ENCODE measurements at places on chromosomes 2 and 18.

DNA sequence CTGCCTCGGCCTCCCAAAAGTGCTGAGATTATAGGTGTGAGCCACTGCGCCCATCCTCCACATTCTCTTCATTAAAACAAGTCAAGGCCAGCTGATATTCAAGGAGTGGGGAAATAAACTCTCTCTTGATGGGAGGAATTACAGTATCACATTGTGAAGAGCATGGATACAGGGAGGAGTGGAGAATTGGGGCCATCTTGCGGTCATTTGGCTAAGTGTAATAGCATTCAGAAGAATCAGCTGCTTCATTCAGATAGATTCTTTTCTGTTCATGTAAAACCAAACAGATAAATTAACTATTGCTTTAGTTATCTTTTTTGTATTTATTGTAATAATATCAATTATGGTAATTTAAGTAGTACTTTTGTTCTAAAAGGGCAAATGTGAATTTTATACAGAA lies 156.3 kb downstream of the UBR3 start:
- DNase-seq = no peak

DNA sequence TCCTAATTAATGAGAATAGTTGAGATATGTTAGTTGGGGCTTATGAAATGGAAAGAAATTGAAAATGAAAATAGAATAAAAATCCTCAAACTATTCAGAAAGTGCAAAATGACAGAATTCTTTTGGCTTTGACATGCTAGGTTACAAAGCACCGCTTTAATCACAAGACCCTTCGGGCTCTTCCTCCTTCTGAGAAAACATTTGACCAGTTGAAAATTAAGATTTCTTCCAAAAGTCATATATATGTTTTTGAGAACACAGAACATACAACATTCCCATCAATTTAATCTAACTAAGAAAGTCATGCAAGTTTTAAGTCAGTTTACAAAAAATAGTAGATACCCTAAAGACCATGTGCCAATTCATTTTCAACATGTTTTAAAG lies 2.2 kb upstream of the SLC40A1 start:
- DNase-seq = no peak

DNA sequence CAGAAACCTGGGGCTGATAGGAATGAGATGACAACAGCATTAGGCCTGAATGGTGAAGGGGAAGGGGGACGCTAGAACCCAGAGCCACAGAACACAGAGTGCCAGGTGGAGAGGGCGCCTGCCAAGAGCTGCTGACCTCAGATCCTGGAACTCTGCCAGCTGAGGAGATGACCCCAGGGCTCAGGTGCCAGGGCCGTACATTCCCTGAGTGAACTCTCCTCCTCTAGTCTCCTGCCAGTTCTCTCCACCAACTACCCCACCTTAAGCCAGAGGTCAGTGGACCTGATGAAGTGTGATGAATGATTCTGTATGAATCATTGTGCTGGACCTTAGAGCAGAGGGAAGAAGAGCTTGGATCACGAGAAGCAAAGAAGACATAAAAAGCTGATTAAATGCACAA lies 1582.2 kb upstream of the ACVR2A start:
- no peak for DNase-seq

DNA sequence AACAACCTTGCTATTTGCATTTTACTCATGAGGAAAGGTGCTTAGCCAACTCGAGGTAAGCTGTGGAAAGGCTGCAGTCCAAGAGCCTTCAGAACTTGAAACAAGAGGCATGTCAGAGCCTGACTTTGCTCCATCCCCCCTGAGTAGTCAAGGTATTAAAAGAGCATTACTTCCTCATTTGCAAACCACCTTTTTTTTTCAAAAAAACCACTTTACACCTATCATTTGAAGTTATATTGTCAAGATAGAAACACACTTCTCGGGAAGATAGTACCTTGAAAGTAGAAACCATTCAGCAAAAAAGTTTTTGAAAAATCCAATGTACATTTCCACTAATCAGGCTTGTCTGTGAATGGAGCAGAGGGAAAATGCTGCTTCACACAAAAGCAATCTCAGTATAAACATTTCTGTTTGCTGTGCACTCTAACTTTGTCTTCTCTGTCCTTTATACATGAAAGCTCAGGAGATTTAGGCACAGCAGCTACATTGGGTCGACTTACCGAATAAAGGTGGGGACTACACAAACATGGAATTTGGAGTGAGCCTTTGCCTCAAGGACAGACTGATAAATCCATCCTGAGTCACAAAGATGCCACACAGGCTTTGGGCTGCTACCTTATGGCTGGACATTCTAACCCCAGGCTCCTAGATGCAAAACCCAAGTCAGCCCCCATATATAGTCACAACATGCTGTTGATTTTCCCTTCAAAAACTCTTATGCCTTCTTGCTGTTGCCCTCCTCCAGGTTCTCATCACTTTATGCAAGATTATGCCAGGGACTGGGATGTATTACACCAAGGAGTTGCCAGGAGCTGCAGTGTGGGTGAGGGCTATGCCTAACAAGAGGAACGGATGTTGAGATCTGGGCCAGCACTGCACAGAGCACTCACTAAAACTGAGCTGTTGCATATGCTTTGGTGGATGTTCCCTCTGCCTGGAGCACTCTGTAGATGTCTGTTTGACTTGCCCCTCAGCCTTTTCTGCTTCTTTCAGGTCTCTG lies 41.4 kb upstream of the EML4 start:
- DNase-seq = no peak

DNA sequence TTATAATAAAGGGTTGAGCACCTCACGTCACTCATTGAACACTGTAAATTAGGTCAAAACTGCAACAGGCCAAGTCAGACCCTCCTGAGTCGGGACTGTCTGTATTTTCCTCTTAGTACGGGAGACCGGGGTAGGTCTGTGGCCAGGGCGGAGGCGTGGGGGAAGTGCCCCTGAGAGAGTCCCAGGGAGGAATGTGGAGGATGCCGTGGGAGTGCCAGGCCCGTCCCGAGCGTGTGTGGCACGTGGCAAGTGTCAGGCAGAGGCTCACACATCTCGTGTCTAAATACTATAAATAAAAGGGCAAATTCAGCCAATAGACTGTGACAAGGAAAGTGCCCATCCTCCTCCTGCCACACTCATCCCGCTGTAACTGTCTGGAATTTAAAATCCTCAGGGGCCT lies 6.3 kb upstream of the HDAC4 start:
- DNase-seq = no peak

DNA sequence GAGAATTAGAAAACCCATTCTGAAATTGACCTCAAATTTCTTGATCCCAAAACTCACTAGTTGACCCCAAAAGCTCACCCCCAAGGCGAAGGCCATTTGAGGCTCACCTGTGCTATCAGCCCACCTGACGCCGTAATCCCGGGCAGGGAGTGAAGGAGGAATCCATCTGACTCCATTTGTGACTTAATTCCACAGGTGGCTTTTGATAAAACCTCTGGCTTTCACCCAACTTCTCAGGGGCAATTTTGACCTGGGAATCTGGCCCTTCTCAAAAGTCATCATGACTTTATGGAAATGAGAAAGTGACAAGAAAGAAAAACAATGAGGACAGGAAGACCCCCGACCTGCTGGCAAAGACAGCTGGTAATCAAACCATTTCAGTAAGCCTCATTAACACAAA lies 86.9 kb upstream of the SALL3 start:
- DNase-seq = no peak

- DNase-seq = no peak
Observed at GRCh38 chr2:38218591-38218991, 142.6 kb upstream of the CYP1B1 start.

- DNase-seq = peak; percentile 8
Observed at GRCh38 chr2:53576166-53576565, 191.4 kb upstream of the CHAC2 start.

GRCh38 chr2:23213196-23213595 lies 171.8 kb upstream of the KLHL29 start:
- DNase-seq = no peak

DNA sequence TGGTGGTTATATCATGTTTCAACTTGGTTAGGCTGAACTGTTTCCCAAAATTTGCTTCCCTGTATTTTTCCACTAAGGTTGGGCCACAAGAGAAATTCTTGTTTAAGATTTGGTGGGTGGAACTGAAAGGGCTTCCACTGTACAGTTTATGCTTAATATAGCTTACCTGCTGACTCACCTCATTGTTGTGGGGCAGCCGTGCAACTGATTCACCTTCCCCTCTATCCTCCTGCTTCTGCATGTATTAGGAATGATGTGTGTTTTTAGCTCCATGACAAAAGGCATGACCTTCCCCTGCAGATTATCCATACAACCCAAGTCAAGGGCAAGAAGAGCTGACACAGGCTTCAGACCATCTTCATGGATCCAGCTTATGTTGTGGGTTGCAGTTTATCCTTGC lies 98.4 kb upstream of the GULP1 start:
- no peak for DNase-seq

DNA sequence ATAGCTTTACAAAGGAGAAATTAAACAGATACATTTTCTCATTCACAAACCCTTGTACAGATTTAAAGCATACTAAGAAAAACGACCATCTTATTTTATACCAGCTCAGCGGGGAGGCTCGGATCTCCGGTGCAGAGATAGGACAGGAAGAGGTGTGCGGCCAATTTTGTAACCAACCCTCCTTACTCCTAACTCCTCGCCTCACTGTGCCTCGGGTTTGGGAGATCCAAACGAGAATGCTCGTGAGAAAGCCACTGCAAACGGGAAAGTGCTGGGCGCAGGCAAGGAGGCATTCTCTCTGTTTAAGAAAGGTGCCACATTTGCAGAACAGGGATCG lies 1.2 kb downstream of the KDSR start:
- no peak for DNase-seq

DNA sequence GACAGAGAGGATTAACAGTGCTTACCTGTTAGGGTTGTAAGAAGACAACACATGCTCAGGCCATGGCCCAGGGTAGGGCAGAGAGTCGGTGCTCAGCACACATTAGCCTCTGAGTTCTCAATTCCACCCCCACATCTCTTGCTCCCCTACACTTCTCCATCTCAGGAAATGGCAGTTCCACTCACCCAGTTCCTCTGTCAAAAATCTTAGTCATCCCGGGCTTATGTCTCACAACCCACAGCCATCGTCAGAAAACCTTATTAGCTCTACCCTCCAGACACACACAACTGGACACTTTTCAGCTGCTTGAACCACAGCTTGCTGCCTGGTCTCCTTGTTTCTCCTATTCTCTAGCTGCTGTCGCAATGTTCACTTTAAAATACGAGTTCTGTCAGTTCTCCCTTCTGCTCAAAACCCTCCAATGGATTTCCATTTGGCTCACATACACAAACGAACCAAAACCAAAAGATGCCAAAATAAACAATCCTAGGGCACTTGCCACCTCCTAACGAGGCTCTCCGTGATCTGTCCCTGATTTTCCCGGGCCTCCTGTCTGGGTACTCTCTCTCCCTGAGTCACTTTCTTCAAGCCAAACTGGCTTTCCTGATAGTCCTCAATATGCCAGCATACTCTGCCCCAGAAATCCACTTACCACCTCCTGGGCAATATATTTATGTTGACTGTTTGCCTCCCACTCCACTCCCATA lies 89.7 kb downstream of the KCTD1 start:
- DNase-seq = peak; percentile 79

- DNase-seq = no peak
Observed at GRCh38 chr2:74390606-74391005, 10.5 kb upstream of the DCTN1 start.

- peak; percentile 27 for DNase-seq
Observed at GRCh38 chr18:24731981-24732380, 271.5 kb downstream of the HRH4 start.

DNA sequence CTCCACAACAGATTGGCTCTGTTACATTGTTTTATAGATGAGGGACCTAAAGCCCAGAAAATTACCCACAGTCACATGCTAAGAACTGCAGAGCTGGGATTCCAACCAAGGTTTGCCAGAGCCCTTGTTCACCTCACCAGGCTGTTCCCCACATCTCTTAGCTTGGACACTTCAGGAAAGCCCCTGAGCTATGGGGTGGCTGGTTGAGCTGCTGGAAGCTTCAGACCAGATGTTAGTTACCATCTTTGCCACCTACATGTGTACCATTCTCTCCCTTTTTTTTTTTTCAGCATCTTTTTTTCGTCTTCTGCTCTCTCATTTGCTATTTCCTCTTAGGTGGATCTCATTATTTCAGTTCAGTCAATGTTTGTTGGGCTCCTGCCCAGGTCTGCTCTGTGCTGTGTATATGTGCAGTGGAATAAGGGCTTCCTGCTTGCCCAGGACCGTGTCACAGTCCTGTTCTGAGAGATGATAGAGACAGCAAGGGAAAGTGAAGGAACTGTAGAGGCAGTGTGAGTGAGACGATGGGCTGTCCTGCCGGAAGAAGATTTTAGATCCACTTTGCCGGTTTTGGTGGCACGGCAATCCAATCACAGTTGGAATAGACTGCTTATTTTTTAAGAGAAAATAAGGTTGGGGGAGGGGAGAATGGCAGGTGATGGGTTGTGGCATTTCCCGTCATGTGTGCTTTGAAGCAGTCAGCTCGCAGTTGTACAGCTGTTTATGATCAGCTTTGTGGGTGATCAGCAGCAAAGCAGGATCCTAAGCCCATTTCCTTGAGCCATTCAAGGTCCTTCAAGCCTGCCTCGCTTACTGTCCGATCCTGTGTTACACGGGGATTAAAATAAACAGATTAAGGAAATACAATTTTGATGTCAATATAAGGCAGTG lies 152.6 kb downstream of the RTN4 start:
- DNase-seq = no peak

GRCh38 chr2:222752746-222753145 lies 81.3 kb downstream of the MOGAT1 start:
- DNase-seq = no peak

DNA sequence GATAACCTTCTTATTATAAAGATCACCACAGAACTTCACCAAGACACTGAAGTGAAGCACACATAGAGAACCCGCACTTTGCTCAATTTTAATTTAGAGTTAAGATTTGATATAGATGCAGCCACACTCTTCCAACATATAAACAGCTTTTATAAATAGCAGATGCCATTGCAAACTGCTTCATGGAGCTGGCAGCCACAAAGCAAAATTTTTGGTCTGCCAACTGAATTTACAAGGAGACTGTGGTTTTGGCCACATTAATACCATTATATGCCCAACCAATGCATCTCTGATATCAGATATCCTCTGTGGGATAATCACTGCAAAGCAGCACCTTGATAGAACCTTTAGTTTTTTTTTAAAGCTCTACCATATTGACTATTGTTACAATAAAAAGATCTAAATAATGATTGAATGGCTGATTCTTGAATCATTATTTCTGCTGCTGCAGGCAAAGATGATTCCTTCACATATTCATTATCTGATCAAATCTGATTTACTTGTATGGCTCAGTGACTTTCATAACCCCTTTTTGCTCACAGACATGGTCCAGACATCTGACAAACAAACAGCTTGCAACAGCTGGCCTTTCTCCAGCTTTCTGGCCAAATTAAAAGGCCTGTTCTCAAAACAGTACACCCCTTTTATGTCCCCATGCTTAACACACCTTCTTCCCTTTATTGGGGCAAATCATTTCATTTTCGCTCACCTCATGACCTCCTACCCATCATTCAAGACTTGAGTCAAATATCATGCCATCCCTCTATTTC lies 88.4 kb downstream of the METTL4 start:
- no peak for DNase-seq
